Activated CD4-positive, alpha-beta T cell treated with anti-CD3 and anti-CD28 coated beads, Interleukin-2, Interleukin-6, amounts not matched to agents 100 ng/mL and 50 ng/mL, durations not matched to agents 16 hours and 8 hours (primary cell): ENCODE measurements at places on chromosomes 5 and 9.
A peak's percentile ranks its signal among the peaks of the same experiment; 100 is the strongest.

DNA sequence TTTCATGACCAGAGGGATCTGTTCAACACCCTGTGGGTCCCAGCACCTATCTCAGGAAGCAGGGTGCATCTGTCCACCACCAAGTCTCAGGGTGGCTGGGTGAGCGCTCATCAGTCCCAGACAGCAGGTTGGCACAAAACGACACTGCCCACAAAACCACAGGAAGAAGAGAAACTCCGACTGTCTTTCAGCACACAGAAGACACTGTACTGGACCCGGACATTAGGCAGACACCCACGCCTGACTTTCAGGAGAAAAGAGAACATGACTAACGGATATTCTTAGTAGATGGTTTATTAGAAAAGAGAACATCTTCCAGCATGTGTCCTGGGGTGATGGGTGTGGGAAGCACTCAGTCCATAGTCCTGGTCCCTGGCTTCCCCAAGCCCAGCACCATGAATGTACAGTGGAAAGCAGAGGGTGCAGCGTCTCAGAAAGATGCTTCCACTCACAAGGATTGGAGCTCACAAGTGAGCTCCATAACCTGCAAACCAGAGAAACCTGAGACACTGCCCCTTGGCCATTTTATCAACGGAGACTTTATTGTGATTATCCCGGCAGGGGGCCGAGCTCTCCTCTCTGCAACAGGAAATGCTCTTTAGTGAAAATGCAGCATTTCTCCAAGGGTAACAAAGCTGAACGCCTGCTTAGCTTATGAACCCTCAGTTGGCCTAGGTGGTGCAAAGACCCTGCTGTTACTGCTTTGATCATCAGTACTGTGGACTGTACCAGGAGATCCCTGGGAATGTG is 35.8 kb upstream of the LCP2 start:
- peak; percentile 89 for DNase-seq

GRCh38 chr5:7616897-7617296 is 221.0 kb downstream of the ADCY2 start:
- DNase-seq, result no peak

- no peak for DNase-seq
Measured at GRCh38 chr5:45774528-45774927, 78.3 kb upstream of the HCN1 start.

GRCh38 chr9:79193501-79194223 is 378.1 kb upstream of the TLE4 start:
- DNase-seq, result no peak

- DNase-seq, result no peak
Measured at GRCh38 chr9:37619806-37620205, 27.4 kb upstream of the TOMM5 start.

GRCh38 chr9:33956544-33956943 is 92.1 kb downstream of the UBAP2 start:
- DNase-seq, result peak; percentile 4

DNA sequence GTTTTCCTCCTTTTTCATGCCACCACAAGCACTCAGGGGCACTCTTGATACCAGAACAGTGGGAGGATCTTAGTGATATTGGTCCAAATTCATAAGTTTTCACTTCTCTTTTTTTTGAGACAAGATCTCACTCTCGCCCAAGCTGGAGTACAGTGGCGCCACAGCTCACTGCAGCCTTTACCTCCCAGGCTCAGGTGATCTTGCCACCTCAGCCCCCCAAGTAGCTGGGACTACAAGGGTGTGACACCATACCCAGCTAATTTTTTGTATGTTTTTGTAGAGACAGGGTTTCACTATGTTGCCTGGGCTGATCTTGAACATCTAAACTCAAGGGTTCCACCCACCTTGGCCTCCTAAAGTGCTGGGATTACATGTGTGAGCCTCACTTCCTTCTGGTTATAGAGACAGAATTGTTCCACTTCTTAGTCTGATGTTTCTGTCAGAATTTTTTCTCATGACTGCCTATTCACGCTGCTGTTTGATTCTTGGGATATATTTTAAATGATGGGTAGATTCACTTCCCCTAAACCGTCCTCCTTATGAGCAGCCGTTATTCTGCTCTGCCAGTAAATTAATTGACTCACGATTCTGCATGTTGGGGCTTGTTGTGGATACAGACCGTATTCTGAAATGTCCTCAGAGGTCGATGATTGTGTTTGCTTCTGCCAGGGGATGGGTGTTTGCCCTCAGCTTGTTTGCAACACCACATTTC is 30.8 kb downstream of the MTAP start:
- DNase-seq, result no peak

DNA sequence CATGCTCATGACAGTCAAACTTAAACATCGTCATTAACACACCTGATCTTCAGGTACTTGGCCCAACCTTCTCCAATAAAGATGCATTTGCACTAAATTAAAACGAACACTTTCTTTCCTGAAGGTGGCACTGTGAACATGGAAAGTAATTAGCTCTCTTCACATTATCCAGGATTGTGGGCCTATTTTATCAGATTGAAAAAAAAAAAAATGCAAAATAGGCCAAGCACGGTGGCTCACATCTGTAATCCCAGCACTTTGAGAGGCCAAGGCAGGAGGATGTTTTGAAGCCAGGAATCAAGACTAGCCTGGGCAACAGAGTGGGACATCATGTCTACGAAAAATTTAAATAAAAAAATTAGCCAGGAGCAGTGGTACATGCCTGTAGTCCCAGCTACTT is 14.4 kb upstream of the CDC20B start:
- DNase-seq, result peak; percentile 11

DNA sequence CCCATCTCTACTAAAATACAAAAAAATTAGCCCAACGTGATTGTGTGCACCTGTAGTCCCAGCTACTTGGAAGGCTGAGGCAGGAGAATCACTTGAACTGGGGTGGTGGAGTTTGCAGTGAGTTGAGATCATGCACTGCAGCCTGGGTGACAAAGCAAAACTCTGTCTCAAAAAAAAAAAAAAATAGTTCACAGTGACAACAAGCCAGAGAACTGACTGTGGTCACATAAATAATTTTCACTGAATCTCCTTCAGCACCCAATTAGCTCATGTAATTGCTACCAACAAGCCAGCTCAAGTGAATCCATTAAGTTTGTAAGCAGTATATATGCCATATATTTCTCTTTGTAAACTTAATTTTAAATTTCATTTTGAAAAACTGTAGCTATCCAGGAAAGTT is 14.5 kb upstream of the AFAP1L1 start:
- DNase-seq, result no peak

GRCh38 chr5:140694276-140694675 is 3.0 kb downstream of the HARS2 start:
- DNase-seq, result no peak

- no peak for DNase-seq
Measured at GRCh38 chr9:14173713-14174112, 140.2 kb downstream of the NFIB start.

DNA sequence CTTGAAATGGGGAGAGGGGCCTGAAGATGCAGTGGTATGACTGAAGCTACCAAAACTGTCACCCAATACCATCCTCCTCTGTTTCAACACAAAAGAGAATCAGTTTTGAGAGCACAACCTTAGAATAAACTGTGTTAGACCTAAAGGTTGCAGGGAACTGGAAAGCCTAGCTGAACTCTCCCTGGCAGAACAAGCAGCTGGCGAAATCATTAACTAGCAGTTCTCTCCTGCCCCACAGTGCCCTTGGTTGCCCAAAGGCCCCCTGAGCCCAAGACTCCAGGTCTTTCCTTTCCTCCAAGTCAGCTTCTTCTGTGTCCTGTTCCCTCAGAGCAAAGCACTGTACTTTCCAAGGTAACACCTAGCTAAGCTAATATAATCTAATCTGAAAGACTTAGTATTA is 135.4 kb upstream of the SLC30A5 start:
- DNase-seq, result no peak

- no peak for DNase-seq
Measured at GRCh38 chr5:7494481-7495130, 98.7 kb downstream of the ADCY2 start.

DNA sequence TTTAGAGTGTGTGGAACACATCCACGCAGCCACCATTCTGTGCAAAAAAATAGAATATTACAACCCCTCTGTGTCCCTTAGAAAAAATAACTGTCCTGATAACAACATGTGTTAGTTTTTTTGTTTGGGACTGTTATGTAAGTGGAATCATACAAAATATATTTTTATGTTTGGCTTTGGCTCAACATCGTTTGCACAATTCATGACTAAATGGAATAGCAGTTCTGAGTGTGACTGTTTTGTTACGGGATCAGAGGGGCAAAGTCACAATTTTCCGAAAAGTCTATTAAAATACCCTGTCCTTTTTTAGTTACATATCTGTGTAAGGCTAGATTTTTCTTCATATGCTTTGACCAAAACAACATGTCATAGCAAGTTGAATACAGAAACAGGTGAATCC is 12.8 kb downstream of the MTREX start:
- DNase-seq, result no peak

GRCh38 chr9:101566904-101567724 is 27.7 kb downstream of the PPP3R2 start:
- peak; percentile 59 for DNase-seq

DNA sequence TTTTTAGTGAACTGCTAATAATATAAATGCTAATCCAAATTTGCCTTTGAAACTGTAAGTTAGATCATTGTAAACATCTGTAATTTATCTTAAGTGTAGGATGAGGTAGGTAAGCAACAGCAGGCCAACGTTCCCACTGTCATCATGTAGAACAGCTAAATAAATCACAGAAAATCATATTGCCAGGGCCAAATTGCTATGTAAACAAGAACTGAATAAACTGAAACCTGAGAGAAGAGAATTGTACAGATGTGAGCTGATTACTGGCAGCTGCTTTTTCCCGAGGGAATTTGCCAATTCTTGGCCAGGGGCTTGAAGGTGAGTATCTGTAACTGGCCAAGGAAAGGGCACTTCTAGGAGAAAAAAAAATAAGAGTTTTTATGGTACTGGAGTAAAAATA is 97.6 kb downstream of the CDH10 start:
- no peak for DNase-seq

GRCh38 chr5:18772475-18772874 is 1138.2 kb downstream of the TAF11L14 start:
- DNase-seq, result peak; percentile 30

DNA sequence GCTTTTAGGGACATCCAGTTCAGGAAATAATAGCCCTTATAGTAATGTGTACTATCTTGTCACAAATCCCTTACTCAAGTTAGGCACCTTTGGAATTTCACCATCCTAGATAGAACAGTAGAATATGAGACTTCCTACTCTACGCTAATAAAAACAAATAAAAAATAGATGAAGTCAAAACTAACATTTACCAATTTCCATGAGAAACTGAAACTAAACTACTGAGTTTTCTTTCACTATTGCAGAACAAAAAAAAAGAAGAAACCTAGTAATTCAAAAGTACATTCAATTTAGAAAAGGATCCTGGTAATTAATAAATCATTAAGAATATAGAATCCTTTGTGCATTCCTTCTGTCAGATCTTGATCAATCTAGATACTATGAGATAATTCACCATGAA is 14.0 kb downstream of the STARD4 start:
- no peak for DNase-seq
